ENCODE measurements at places on chromosomes 2 and 18.

- DNase-seq: no peak
Observed at GRCh38 chr18:72232644-72233043, 311.5 kb downstream of the CBLN2 start.

GRCh38 chr2:240207661-240208060 lies 67.2 kb upstream of the OTOS start:
- DNase-seq: no peak

DNA sequence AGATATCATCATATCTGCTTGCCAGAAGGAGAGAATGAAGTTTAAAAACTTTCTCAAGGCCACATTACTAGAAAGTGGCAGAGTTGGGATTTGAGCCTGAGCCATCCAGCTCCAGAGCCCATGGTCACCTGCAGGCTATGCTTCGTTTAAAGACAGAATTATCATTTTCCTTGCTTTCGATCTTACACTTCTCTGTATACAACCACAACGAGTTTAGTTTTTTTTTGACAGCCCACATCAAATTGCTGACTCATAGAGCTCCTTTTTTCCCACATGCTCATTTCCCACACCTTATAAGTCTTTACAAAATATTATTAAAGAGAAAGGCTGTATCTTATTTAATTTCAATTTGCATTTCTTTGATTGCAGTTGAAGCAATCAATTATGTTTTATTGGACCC lies 6.5 kb downstream of the PLEK start:
- no peak for DNase-seq

DNA sequence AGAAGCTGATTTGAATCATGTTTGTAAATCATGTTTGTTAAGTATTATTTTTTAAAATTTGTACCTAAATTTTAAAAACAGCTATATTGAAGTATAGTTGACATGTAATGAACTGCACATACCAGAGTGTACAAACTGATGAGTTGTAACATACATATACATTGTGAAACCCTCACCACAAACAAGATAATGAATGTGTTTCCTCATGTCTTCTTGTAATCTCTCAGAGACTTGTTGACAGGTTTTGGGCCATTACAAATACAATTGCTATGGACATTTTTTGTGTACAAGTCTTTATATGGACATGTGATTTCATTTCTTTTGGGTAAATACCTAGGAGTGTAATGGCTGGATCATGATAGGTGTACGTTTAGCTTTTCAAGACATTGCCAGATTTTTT lies 21.5 kb downstream of the WDR43 start:
- no peak for DNase-seq

- DNase-seq: no peak
Observed at GRCh38 chr2:151927501-151928221, 99.4 kb upstream of the ARL5A start.
